ENCODE measurements at places on chromosomes 13 and 19.

DNA sequence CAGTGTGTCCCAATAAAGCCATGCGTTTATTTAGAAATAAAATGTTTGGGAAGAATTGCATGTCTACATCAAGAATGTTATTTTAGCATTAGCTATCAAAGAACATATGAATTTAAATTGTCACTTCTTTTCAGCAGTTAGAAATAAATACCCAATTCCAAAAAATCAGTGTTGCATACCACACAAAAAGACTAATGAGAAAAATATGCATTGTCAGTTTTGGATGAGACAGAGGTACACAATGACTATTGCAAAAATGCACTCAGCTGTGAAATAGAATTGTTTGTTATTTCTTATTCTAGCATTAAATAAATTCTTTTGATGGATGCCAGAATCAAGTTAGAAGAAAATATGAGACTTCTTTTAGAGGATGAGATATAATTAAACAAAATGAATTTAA lies 833.9 kb downstream of the SLITRK1 start:
- H3K27me3 ChIP-seq: no peaks in the 10 kb centered on the region
- H3K4me3 ChIP-seq: no peak overlapping the region
- H3K4me1 ChIP-seq: no peaks in the 10 kb centered on the region
- no peak overlapping the region for H3K27ac ChIP-seq
- no peaks in the 10 kb centered on the region for H3K36me3 ChIP-seq

DNA sequence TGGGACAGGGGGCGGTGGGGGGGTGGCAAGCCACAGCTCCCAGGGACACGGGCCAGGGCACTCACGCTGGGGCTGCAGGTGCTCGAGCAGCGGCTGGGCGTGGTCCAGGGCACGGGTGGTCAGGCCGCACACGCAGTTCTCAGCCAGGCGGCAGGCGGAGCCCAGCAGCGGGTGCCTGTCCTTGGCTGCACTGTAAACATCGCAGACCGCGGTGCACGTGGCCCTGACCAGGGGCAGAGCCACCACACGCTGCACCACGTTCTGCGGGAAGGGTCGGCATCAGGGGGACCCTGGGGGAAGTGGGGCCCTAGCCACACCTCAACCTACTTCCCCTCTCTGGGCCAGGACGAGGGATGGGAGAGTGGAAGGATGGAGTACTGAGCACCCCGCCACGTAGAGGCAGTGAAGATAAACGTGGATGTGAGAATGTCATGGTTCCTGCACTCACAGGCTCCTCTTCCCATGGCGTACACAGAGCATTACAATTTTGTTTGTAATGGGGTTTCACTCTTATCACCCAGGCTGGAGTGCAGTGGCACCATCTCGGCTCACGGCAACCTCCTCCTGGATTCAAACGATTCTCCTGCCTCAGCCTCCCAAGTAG lies 3.4 kb downstream of the PLIN5 start:
- no peak for DNase-seq
- no peak overlapping the region for H3K4me3 ChIP-seq
- H3K4me1 ChIP-seq: peaks cover 2% of the 10 kb centered on the region
- peaks cover 11% of the 10 kb centered on the region for H3K27me3 ChIP-seq

DNA sequence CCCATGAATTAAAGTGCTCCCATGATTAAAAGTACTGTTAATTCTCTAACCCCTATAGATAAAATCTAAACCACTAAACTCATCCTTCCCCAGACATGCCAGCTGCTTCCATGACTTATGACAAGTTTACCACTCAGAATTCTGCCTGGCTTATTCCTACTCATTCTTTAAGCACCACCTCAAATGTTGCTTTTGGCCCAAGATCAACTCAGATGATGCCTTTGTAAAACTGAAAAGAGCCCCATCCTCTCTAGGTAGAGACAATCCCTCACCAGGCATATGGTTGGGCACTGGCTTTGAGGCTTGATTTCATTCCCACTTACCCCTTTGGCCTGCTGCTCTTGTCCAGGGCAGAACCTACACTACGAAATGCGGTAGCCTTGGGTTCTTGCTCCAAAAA lies 250.0 kb downstream of the DNAJC15 start:
- H3K27me3 ChIP-seq: peaks cover 13% of the 10 kb centered on the region
- H3K4me1 ChIP-seq: no peaks in the 10 kb centered on the region
- no peak overlapping the region for H3K27ac ChIP-seq
- no peak for DNase-seq

DNA sequence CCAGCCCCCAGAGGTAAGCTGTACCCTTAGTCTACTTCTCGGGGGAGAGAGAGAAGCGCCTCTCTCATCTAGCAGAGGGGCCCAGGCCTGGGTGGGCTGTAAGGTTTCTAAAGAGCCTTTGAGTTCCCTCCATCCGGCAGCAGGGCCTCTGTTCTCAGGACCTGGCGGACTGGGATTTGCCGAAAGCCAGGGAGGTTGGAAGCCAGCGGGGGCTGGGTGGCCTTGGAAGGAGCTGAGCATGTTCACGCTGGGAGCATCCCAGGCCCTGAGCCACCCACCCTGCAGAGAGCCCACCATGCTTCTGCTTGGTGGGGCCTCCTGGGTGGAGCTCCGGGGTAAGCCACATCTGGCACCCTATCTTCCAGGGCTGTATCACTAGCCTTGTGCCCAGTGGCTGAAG lies 7.8 kb downstream of the SLC7A10 start:
- peaks cover 5% of the 10 kb centered on the region for H3K27me3 ChIP-seq
- H3K4me3 ChIP-seq: no peak overlapping the region
- no peaks in the 10 kb centered on the region for H3K36me3 ChIP-seq
- no peak for DNase-seq
- no peaks in the 10 kb centered on the region for H3K4me1 ChIP-seq

Measured in T-helper 2 cell treated with Interferon-gamma antibody and Interleukin-4, amounts not matched to agents 5 μg/mL and 100 μg/mL, for 36 hours (primary cell).